T-helper 17 cell (primary cell): ENCODE measurements at places on chromosomes 13 and 19.

GRCh38 chr13:114259374-114259773 lies 22.0 kb upstream of the UPF3A start:
- no peak overlapping the region for H3K4me3 ChIP-seq
- H3K36me3 ChIP-seq, result peaks cover 17% of the 10 kb centered on the region
- DNase-seq, result no peak
- no peak overlapping the region for H3K27ac ChIP-seq
- peaks cover 34% of the 10 kb centered on the region for H3K4me1 ChIP-seq

DNA sequence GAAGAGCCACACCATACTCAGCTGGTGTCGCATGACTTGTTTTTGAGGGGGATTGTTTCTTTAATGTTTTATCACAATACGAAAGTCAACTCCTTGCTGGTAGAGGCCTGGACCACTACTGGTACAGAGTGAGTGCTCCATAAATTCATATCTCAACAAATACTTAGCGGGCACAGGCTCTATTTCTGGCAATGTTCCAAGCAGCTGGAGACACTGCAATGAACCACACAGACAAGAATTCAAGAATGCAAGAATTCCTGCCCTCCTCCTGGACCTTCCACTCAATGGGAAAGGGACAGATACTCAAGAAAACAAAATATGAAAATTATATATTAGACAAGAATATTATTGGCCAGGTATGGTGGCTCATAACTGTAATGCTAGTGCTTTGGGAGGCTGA lies 5.1 kb upstream of the FXYD5 start:
- H3K4me3 ChIP-seq, result no peak overlapping the region
- H3K27me3 ChIP-seq, result no peaks in the 10 kb centered on the region
- no peak overlapping the region for H3K27ac ChIP-seq
- peaks cover 31% of the 10 kb centered on the region for H3K4me1 ChIP-seq

DNA sequence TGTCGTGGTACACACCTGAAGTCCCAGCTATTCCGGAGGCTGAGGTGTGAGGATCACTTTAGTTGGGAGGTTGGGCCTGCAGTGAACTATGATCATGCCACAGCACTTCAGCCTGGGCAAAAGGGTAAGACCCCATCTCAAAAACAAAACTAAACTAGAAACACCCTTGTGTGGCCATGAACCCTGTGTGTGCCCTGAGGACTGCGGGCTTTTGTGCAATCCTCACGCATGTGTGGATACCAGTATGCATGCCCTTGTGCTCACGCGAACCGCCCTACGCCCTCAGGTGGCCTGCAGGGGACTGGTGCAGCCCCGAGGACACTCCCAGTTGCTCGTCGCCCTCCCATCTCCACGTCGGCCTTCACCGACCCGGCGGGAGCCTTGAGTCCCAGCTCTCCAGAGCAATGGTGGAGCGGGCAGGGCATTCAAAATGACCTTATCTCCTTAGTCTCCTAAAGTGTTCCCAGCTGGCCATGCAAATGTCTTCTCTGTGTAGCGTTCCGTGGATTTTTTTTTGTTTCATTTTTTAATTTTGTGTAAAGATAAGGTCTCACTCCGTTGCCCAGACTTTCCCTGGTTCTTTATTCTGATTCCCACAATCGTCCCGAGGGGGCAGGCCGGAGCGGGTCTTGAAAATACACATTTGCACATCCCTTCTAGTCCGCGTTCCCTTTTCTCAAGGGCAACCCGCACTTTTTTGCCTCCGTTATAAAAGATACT lies 868 bp upstream of the EGLN2 start:
- H3K36me3 ChIP-seq, result peaks cover 12% of the 10 kb centered on the region
- DNase-seq, result peak; percentile 51
- no peaks in the 10 kb centered on the region for H3K27me3 ChIP-seq
- peak overlapping the region; percentile 99 for H3K27ac ChIP-seq
- peak overlapping the region; percentile 98 for H3K4me3 ChIP-seq

GRCh38 chr13:28529836-28530235 lies 34.9 kb upstream of the FLT1 start:
- no peak for DNase-seq
- no peak overlapping the region for H3K27ac ChIP-seq
- no peaks in the 10 kb centered on the region for H3K36me3 ChIP-seq
- peaks cover 2% of the 10 kb centered on the region for H3K4me1 ChIP-seq

DNA sequence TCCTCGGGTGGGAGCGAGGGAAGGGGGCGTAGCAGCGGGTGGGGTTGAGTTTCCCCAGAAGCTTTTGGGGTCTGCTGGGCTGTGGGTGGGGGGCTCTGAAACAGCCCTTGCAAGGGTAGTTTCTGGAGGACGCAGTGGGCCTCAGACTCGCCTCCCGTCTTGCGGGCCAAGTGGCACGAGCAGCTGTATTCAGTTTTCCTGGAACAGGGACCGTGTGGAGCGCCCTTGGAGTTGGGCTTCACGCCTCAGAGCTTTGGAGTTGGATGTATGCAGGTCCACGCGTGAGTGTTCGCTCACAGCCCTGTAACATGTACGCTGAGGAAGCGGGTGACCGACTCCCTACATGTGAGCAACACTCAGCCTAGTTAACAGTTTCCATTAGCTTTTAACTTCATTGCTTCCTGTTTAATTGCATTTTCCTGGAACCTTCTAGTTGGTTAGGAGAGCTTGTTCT lies 603 bp downstream of the TM9SF2 start:
- H3K27me3 ChIP-seq, result no peaks in the 10 kb centered on the region
- peak overlapping the region; percentile 97 for H3K27ac ChIP-seq
- peaks cover 56% of the 10 kb centered on the region for H3K4me1 ChIP-seq
- peak overlapping the region; percentile 98 for H3K4me3 ChIP-seq
- no peaks in the 10 kb centered on the region for H3K36me3 ChIP-seq

- no peak for DNase-seq
- H3K4me1 ChIP-seq, result no peaks in the 10 kb centered on the region
Measured at GRCh38 chr19:41621226-41621625, 5.6 kb downstream of the CEACAM4 start.

GRCh38 chr19:16361926-16362325 lies 37.3 kb downstream of the KLF2 start:
- H3K27me3 ChIP-seq, result no peaks in the 10 kb centered on the region
- H3K27ac ChIP-seq, result no peak overlapping the region
- peaks cover 66% of the 10 kb centered on the region for H3K4me1 ChIP-seq
- DNase-seq, result no peak
- no peaks in the 10 kb centered on the region for H3K36me3 ChIP-seq
- peak overlapping the region; percentile 83 for H3K4me3 ChIP-seq

- H3K36me3 ChIP-seq, result no peaks in the 10 kb centered on the region
- no peak overlapping the region for H3K27ac ChIP-seq
- H3K4me1 ChIP-seq, result no peaks in the 10 kb centered on the region
- DNase-seq, result no peak
- H3K4me3 ChIP-seq, result no peak overlapping the region
- H3K27me3 ChIP-seq, result peaks cover 6% of the 10 kb centered on the region
Measured at GRCh38 chr13:53098455-53098854, 69.8 kb downstream of the OLFM4 start.

GRCh38 chr19:46802152-46802551 lies 13.8 kb upstream of the SLC1A5 start:
- no peak for DNase-seq
- no peaks in the 10 kb centered on the region for H3K36me3 ChIP-seq
- no peak overlapping the region for H3K27ac ChIP-seq
- no peaks in the 10 kb centered on the region for H3K27me3 ChIP-seq

DNA sequence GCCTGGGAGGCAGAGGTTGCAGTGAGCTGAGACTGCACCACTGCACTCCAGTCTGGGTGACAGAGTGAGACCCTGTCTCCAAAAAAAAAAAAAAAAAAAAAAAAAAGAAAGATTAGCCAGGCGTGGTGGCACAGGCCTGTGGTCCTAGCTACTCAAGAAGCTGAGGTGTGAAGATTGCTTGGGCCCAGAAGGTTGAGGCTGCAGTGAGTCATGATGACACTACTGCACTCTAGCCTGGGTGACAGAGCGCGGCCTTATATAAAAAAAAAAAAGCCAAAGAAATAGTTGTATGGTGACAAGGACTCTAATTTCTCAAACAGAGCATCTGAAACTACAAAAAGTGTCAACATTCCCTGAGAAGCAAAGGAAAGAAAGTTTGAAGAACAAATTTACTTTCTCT lies 3.4 kb downstream of the PBX4 start:
- H3K36me3 ChIP-seq, result peaks cover 3% of the 10 kb centered on the region
- H3K27me3 ChIP-seq, result no peaks in the 10 kb centered on the region
- peak overlapping the region; percentile 57 for H3K27ac ChIP-seq

DNA sequence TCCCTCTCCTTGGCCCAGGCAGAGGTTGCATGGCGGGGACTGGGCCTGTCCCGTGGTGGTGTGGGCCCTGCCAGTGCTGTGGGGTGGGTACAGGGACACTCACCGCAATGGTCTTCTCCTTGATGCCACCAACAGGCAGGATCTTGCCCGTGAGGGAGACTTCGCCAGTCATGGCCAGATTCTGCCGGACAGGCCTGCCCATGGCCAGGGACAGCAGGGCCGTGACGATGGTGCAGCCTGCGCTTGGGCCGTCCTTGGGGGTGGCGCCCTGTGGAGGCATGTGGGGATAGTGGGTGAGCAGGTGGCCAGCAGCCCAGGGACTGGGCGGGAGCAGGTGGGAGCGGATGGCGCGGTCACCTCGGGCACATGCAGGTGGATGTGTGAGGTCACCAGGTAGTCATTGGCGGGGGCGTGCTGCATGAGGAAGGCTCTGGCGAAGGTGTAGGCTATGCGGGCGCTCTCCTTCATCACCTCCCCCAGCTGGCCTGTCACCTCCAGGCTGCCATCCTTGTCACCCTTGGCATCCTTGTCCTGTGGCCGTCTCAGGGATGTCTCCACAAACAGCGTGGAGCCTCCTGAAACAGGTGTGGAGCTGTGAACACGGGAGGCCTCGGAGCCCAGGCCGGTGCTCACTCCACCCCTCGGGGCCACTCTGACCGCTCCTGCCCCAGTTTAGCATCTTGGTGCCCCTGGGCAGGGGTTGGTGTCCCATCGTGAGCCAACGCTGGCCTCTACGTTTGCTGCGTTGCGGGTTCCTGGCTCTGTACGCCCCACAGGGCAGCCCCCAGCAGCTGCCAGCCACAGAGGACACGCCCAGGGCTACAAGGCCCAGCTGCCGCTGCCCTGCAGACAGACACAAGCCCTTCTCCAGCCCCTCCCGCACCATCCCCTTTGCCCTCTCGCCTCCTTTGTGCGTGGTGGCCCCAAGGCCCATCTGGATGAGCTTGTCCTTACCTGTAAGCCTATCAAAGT lies 3.4 kb downstream of the RPL36 start:
- H3K27ac ChIP-seq, result peak overlapping the region; percentile 97
- H3K36me3 ChIP-seq, result no peaks in the 10 kb centered on the region
- H3K4me3 ChIP-seq, result peak overlapping the region; percentile 52
- DNase-seq, result no peak
- peaks cover 29% of the 10 kb centered on the region for H3K4me1 ChIP-seq

DNA sequence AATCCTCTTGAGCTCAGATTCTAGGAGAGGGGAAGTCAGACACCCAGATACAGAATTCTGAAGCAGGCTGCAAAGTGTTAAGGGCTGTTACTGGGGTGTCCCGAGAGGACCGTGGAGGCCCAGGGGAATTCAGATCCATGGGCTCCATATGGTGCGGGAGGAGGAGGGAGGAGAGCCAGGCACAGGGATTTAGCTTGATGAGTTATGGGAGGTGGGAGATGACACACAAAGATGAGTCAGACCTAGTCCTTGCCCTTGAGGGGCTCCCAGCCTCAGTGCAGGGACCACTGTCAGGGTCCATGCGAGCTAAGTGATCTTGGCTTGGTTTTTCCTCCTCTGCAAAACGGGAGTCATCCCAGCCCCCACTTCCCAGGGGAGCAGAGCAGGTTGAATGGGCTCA lies 14.4 kb upstream of the GIPR start:
- no peak overlapping the region for H3K27ac ChIP-seq
- peaks cover 2% of the 10 kb centered on the region for H3K27me3 ChIP-seq
- no peak overlapping the region for H3K4me3 ChIP-seq
- peaks cover under 1% of the 10 kb centered on the region for H3K4me1 ChIP-seq
- H3K36me3 ChIP-seq, result peaks cover under 1% of the 10 kb centered on the region
- no peak for DNase-seq

DNA sequence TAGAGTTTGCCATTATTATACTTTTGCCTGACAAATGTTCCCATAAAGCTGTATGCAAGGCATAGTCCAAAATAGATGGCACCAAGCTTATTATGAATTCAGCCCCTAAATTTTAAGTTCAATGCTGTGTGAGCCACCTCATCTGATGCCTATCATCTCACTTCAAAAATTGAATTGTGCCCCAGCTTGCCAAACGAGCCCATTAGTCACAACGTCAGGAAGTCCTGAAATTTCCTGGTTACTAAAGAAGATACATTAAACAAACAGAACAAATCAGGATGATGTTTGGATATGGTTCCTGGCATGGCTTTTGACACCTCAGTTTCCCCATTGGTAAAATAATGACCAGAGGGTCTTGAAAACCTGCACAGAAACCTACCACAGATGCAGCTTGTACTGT lies 147.5 kb upstream of the SOX21 start:
- peaks cover 30% of the 10 kb centered on the region for H3K27me3 ChIP-seq
- no peak overlapping the region for H3K4me3 ChIP-seq
- peaks cover 6% of the 10 kb centered on the region for H3K4me1 ChIP-seq
- H3K27ac ChIP-seq, result peak overlapping the region; percentile 14

DNA sequence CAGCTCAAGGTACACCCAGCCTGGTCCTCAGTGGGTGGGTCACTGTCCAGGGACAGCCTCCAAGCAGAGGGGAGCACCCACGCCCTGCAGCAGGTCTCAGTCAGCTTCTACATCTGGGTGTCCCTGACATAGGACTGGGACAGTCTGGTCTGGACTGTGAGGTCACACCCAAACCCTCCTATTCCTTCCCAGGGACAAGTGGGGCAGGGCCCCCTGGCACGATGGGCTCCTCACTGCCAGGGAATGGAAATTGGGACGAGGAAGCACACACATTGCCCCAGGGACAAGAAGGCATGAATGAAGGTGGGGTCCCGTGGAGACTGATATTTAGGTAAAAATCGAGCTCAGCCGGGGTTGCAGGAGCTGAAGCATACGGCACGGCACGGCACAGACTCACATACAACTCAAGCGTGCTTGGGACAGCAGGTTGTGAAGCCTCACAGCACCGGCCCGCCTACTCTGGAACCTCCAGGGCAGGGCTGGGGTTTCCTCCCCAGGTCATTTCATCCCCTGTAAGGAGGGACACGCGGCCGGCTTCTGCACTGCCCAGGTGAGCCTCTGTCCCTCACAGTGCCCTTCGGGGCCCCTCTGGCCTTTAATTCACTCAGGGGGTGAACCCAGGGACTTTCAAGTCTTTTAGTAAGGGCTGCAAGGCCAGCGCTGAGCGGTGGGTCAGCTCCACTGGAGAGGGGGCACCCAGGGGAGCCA lies 3.5 kb downstream of the PNMA8B start:
- H3K4me3 ChIP-seq, result peak overlapping the region; percentile 69
- peaks cover 61% of the 10 kb centered on the region for H3K27me3 ChIP-seq
- H3K36me3 ChIP-seq, result peaks cover 12% of the 10 kb centered on the region
- peaks cover 28% of the 10 kb centered on the region for H3K4me1 ChIP-seq
- H3K27ac ChIP-seq, result no peak overlapping the region

- no peak overlapping the region for H3K4me3 ChIP-seq
- H3K4me1 ChIP-seq, result peaks cover 5% of the 10 kb centered on the region
- H3K27ac ChIP-seq, result peak overlapping the region; percentile 66
- no peak for DNase-seq
Measured at GRCh38 chr13:32001154-32001768, 30.3 kb upstream of the FRY start.

- H3K4me1 ChIP-seq, result peaks cover 3% of the 10 kb centered on the region
- DNase-seq, result no peak
- no peak overlapping the region for H3K27ac ChIP-seq
- peaks cover 2% of the 10 kb centered on the region for H3K36me3 ChIP-seq
- peaks cover 56% of the 10 kb centered on the region for H3K27me3 ChIP-seq
- no peak overlapping the region for H3K4me3 ChIP-seq
Measured at GRCh38 chr13:97011446-97012131, 17.3 kb upstream of the OXGR1 start.
